ENCODE measurements at places on chromosomes 2 and 18.

GRCh38 chr2:39313575-39313974 lies 69.8 kb upstream of the CDKL4 start:
- no peak for DNase-seq

DNA sequence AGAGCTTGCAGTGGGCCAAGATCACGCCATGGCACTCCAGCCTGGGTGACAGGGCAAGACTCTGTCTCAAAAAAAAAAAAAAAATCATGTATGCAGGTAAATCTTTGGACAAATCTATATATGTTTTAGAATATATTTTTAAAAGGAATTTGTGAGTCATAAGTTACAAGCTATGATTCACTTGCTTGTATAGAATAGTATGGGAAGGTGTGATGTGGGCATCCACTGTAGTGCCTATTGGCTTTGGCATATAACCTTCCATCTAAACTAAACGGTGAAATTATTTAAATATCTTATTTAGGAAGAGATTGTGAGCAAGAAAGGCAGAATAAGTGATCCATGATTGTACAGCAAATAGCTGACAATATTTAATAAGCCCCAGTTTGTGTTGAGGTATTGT lies 261.1 kb downstream of the GALNT13 start:
- DNase-seq, result no peak

- DNase-seq, result no peak
Measured at GRCh38 chr2:197502685-197503084, 2.5 kb downstream of the HSPE1 start.

DNA sequence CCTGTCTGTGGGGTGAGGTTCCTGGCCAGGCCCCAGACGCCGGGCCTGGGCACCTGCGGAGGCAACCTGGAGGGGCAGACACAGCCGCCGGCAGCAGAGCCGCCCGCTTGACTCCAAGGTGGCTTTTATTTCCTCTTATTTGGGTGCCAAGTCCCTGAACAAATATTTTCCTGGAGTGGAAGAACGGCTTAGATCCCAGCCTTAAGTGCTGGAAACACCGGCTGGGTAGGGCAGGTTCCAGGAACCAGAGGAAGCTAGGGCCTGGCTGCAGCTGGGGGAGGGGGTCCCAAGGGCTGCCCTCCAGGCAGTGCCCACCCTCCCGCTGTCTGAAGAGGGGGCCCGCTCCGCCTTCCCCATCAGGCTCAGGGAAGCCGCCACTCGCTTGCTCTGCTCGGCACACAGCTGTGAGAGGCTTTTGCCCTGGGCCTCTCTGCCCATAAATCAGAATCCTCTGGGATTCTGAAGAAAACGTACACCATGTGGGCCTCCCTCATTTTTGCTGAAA lies 28.2 kb downstream of the SDC1 start:
- DNase-seq, result no peak

Data from fibroblast of pulmonary artery (primary cell).